Stimulated activated CD4-positive, alpha-beta T cell treated with anti-CD3 and anti-CD28 coated beads, Interleukin-1b, Interleukin-23, amount 100 ng/mL, for 48 hours (primary cell): ENCODE measurements at places on chromosomes 11 and 22.

GRCh38 chr11:74522776-74523175 is 29.3 kb upstream of the LIPT2 start:
- no peak for DNase-seq

- DNase-seq = no peak
Measured at GRCh38 chr11:28107191-28107749, 686 bp downstream of the KIF18A start.

DNA sequence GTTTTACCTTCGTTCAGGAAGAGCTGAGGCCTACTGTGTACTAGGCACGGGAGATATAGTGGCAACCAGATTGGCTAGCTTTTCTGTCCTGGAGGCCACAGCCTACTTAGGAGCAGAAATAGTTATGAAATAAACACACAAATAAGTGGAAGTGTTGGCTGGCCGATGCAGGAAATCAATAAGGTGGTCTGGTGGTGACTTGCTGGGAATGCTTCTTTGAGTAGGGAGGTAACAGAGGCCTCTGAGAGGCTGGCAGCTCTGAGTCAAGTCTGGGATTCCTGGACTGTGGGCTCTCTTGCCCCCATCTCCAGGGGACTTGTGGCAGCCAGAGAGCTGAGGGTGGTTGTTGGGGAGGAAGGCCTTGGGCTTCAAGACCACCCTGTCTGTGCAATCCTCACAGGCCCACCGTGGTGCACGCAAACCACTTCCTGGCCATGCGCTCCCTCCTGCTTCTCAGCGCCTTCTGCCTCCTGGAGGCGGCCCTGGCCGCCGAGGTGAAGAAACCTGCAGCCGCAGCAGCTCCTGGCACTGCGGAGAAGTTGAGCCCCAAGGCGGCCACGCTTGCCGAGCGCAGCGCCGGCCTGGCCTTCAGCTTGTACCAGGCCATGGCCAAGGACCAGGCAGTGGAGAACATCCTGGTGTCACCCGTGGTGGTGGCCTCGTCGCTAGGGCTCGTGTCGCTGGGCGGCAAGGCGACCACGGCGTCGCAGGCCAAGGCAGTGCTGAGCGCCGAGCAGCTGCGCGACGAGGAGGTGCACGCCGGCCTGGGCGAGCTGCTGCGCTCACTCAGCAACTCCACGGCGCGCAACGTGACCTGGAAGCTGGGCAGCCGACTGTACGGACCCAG is 4.1 kb downstream of the SERPINH1 start:
- DNase-seq = no peak

DNA sequence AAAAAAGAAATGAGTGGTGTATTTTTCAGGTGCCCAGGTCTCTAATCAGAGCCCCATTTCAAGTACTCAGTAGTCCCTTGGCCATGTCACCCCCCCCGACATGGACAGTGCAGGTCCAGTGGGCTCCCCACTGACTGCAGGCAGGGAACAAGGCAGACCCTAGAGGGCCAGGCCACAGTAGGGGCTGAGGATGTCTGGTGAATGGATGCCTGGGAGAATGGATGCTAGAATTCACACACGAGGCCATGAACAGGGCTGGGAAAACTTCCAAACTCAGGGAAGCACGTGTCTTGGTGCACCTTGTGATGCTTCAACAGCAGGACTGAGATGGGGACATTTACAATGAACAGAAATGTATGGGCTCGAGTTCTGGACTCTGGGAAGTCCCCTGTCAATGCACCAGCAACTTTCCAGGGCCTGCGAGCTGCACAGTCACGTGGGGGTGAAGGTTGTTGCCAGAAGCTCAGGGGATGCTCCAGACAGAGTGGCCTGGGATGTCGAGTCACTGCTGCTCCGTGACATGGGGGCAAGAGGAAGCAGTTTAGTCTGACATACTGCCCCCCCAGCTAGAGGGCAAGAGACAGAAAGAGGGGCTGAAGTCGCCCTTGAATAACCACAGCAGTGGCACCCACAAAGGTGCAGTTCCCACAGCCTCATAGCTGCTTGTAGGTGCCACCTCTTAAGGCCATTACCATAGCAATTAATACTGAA is 3.1 kb downstream of the APOBEC3G start:
- DNase-seq = no peak

- DNase-seq = peak; percentile 58
Measured at GRCh38 chr11:76642341-76642740, 28.2 kb downstream of the LRRC32 start.

DNA sequence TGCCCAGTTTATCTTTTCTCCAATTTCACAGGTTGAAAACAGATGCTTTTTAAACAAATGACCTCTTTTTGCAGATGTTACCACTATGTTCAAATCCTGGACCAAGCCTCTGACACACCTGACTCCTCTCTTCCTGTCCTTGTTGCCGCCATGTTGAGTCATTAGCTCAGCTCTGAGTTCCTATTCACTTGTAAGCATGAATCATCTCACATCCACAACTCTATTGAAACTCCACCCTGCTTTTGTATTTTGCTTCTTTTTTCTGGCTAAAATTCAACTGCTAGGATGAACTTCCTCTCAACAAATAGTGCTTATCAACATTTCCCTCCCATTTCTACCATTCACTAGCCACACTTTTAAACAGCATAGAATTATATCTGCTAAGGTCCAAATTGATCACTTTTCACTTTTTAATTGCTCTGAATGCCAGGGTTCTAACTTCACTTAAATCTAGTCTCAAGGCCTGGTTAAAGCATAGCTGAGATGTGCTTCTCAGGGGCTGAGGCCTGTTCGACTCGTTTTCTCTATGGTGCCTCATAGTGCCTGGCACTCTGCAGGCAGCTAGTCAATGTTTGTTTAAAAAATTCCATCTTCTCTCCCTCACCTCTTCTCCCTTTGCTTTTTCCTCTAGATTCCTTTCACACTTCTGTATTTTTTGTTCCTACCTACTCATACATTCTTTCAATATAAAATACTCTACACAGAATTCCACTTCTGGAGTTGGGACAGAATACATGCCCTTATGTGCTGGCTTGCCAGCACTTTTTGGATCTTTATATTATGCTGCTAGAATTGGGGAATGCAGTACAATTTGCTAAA is 3.9 kb downstream of the JOSD1 start:
- DNase-seq = peak; percentile 62

- DNase-seq = no peak
Measured at GRCh38 chr11:70212227-70212811, 9.2 kb downstream of the FADD start.

DNA sequence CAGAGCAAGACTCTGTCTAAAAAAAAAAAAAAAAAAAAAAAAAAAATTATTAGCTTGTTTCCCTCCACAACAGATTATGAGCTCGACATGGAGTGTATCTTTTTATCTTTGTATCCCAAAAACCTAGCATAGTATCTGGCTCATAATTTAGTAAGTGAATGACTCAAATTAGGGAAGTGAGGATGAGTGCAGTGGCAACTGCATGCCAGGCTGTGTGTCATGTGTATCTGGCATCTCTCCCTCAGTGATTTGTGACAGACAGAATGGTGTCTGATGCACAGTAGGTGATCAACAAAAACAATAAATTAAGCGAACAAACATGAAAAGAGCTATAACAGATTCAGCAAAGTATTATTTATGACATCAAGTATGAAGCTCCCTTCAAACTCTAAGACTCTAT is 7.2 kb downstream of the STK33 start:
- no peak for DNase-seq

GRCh38 chr11:28696591-28696990 is 588.4 kb downstream of the METTL15 start:
- no peak for DNase-seq

DNA sequence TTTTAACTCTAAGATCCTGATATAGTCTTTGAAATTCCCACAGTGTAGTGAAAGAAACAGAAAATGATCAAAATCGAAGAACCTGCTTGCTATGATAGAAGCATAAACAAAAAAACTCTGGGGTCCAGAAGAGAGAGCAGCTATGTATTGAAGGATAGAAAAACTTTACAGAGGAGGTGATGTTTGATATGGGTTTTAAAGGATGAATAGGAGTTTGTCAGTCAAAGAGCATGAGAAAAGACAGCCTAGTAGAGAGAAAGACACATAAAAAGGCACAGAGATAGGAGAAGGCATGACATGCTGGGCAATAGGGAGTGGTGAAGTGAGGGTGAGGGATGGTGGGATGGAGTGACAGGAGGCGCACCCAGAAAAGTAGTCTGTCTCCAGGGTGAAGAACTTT is 168.0 kb downstream of the INSC start:
- no peak for DNase-seq

DNA sequence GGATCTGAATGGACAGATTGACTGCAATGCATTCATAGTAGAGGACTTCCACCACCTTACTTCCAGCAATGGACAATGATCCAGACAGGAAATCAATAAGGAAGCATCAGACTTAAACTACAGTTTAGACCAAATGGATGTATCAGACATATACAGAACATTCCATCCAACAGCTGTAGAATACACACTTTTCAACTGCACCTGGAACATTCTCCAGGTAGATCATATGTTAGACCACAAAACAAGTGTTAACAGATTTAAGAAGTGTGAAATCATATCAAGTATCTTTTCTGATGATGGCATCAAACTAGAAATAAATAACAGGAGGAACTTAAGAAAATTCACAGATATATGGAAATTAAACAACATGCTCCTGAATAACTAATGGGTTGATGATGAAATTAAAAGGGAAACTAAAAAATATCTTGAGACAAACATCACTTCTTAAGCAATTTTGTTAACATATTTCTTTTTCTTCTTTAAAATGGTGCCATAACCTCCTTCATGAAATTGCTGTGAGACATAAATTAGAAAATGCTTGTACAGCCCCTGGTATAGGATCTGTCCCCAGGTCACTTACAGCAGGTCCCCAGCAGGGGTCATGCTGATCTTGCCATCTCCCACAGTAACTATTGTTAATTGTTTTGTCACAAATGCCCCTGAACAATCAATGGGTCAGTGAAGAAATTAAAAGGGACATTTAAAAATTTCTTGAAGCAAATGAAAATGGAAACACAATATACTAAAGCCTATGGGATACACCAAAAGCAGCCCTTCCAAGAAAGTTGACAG is 100.0 kb upstream of the OR4B1 start:
- DNase-seq = no peak

DNA sequence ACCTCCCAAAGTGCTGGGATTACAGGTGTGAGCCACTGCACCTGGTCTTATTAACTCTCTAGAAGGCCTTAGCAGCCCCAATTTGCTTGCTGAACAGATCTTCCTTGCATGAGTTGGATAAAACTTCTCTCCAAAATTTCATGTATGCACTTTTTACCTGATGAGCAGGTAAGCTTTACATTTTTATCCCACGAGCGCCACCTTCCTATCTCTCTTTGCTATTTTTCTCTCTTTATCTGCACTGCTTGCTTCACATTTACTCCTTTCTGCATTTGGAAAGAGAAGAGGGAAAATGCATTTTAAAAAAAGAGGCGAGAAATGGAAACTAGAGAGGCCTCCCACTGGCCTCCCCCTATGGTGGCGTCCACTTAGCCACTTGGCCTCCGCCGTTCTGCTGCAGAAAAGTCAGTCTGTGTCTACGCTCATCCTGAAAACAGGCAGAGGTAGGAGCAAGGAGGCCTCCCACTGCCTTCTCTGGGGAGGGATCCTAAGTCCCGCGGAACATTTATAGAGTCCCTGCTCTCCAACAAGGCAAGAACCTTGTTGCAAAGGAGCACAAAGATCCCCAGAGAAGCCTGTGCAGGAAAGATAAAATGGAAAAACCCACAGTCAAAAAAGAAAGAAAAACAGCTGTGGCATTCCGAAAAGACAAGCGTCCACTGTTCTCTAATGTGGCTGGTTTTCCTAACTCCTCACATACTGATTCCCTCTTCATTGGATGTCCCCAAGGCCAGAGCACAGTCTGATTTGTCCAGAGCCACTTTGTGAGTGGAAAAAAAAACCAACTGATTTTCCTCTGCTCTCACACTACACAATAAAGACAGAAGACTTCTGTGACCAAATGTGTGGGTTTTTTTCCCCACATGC is 62.2 kb upstream of the INCENP start:
- no peak for DNase-seq

DNA sequence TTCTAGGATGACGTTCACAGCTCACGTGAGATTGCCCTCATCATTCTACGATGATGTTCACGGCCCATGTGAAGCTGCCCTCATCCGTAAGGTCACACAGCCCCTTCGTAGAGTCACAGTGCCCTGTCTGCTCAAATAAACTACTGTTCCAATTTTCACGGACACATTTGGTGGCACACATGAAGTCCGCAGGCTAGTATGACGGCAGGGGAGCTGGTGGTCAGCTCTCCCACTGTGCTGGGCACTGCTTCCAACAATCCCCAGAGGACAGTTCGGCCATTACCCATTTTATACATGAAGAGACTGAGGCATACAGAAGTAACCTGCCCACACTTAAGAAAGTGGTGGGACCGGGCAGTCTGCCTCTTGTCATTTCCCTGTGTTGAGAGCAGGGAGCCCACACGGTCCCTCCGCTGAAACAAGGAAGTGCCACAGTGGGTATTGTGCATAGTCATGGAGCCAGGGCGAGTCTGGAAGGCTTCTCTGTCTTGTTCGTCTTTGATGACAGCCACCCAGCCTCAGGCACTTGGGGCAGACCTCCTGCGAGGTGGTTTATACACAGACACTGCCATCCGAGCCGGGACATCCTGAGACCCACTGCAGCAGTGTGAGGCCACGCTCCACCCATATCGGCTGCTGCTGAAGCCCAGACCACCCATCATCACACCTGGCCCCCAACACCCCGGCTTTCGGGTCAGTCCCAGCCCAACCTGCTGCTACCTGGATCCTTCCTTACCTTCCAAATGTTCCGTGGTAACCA is 114.3 kb downstream of the PHF21B start:
- DNase-seq = no peak

DNA sequence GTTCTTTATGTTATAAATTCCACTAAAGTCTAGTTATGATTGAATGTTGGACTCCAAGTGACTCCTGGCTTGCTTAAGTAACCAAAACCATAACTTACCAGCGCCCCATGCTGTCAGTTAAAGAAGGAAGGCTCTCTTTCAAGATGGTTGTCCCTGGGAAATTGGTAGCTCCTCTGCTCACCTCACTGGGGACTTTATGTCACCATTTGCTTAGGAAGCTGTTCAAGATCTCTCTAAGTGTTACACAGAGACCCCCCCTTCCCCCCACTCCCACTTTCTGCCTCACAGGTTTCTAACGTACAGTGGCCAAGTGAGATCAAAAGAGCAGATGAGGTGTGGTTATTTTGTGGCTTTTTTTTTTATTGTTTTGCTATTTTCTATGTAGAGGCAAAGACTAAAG is 301.8 kb downstream of the AASDHPPT start:
- no peak for DNase-seq

- peak; percentile 69 for DNase-seq
Measured at GRCh38 chr11:34358728-34359547, 1.1 kb upstream of the ABTB2 start.
